Activated naive CD8-positive, alpha-beta T cell treated with anti-CD3 and anti-CD28 coated beads, Interleukin-2, amount 50 U/mL, for 16 hours (primary cell): ENCODE measurements at places on chromosomes 6 and 20.

GRCh38 chr6:169162249-169162648 lies 91.4 kb downstream of the THBS2 start:
- DNase-seq, result no peak

GRCh38 chr6:77609106-77609505 lies 43.7 kb upstream of the MEI4 start:
- DNase-seq, result no peak

DNA sequence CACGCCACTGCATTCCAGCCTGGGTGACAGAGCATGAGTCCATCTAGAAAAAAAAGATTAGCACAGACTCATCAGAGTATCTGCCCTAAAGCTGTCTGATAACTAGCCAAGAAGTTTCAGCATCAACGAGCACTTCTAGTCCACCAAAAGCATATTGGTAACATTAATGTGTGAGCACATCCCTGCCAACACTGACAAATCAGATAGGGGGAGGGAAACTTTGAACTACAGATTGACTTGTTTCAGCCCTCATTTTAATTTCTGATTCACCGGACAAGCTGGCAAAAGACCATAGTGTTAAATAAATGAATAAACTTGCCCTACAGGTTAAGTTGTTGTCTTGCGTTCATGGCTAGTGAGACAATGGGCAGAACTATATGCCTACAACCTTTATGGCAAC lies 7.7 kb upstream of the SEC63 start:
- DNase-seq, result no peak

GRCh38 chr6:127119102-127120022 lies 891 bp downstream of the RSPO3 start:
- no peak for DNase-seq

DNA sequence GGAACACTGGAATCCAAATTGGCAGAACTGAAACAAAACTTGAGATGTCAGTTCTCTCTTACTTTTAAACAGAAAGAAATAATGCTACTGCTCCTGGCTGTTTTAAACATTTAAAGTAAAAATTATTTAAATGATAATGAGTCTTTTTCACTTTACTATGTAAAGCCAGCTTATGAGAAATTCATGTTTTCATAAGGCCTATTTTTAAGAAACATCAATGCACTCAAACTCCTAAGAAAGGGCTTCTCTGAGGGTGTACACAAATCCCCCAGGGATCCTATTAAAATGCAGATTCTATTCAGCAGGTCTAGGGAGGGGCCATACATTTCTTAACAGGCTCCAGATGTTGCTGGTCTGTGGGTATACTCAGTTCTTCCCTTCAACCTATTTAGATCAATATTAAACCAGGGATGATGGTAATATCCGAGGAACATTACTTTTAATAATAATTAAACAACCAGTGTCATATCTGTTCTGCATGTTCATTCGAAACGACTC lies 2.3 kb downstream of the FERMT1 start:
- DNase-seq, result no peak

GRCh38 chr6:134574491-134574890 lies 256.6 kb upstream of the SGK1 start:
- DNase-seq, result no peak

- DNase-seq, result no peak
Observed at GRCh38 chr6:5389086-5389745, 127.9 kb downstream of the FARS2 start.

GRCh38 chr6:133568970-133569889 lies 319.7 kb upstream of the TCF21 start:
- DNase-seq, result no peak

DNA sequence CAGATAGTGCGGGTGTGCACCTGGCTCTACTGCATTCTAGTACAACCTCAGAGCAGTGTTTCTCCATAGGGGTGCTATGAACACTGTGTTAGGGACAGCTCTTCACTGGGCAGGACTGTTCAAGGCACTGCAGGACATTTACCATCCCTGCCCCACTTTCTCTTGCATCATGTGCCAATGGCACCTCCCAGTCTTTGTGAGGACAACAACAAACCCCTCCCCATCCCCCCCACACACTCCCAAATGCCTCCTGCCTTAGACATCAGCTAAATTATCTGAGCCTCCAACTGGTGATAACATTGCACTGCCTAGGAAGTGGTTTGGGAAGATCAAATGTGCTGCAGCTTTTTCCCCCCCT lies 98.9 kb downstream of the FYN start:
- DNase-seq, result no peak

DNA sequence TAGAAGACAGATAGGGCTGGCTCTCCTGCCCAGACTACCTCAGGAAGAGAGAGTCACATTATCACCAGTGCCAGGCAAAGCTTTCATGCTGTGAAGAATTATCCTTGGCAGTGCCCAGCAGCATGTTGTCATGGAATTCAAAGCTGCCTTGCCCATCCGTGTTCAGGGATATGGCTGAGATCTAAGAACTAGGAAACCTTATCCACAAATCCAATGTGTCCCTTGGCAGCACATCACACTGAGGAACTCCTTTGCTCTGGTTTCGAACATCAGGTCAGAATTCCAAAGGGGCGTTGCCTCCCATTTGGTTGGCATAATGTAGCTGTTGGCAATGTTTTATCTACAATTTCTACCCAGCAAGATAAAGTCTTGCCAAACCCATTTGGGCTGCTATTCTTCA lies 52.7 kb downstream of the ADGRF1 start:
- DNase-seq, result no peak

GRCh38 chr6:161292145-161292544 lies 18.3 kb upstream of the AGPAT4 start:
- no peak for DNase-seq

GRCh38 chr6:140108167-140108566 lies 733.7 kb upstream of the CITED2 start:
- DNase-seq, result no peak

- DNase-seq, result no peak
Observed at GRCh38 chr20:3162080-3162611, 2.5 kb upstream of the FASTKD5 start.

DNA sequence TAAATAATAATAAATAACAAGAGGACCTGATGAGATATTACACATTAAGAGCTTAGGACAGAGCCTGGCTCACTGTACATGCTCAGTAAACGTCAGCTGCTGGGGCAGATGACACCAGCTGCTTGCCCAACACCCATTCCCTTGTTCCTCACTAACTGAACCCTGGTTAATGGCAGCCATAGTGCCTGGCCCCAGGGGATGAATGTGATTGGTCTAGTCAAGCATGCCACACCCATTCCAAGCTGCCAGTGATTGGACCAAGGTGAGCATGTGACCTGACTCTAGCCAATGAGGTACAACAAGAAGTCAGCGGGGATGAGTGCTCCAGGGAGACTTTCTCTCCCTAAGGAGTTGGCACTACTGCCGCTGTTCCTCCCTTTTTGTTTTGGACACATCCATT lies 85.1 kb upstream of the PTPN1 start:
- no peak for DNase-seq

GRCh38 chr6:149314325-149314905 lies 3.1 kb upstream of the TAB2 start:
- DNase-seq, result no peak

DNA sequence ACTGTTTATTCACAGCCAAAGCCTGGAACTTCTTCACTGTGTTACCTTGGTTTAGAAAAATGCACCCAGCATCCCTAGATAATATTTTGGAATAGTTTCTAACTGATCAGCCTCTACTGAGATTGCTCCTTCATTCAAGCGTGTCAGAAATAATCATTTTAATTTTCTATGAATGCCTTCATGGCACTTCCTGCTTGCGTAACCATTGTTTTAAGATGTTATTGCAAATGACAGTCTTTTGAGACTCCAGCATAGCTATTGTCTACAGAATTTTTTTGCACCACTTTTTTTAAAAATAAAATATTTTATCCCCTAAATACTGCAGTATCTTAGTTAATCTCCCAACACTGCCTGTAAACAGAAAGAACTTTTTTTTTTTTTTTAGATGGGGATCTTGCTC lies 213.1 kb downstream of the PHACTR1 start:
- DNase-seq, result no peak

GRCh38 chr20:7387638-7388193 lies 552.5 kb downstream of the HAO1 start:
- no peak for DNase-seq

- no peak for DNase-seq
Observed at GRCh38 chr6:170537329-170537728, 15.8 kb downstream of the PSMB1 start.

GRCh38 chr20:6502219-6502618 lies 265.3 kb upstream of the BMP2 start:
- no peak for DNase-seq

GRCh38 chr6:129402244-129402643 lies 307.7 kb downstream of the ARHGAP18 start:
- DNase-seq, result no peak
